BE2C (cell line): ENCODE measurements at places on chromosomes 13 and 19.

GRCh38 chr13:49858178-49858856 lies 65.8 kb upstream of the KPNA3 start:
- no peak for DNase-seq

- DNase-seq, result no peak
Measured at GRCh38 chr13:28137596-28137995, 749 bp upstream of the PAN3 start.

- DNase-seq, result no peak
Measured at GRCh38 chr13:112056284-112056727, 10.6 kb upstream of the SOX1 start.

- no peak for DNase-seq
Measured at GRCh38 chr13:93672996-93673395, 446.4 kb downstream of the GPC6 start.

DNA sequence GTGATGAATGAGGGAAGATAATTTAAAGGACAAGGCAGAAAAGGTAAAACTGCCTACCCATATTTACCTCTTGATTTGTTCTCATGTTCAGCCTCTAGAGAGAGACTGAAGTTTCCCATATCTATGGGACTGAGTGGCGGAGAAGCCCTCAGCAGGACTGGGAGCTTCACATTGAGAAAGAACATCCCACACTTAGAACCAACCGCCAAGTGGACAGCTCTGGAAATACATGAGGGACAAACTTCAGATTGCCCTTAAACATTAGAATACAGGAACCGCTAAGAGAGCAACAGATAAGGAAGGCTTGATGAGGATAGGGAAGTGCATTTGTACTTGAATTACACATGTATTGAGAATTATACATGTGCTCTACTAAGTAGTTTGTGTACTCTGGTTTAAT lies 316.0 kb upstream of the MIR17HG start:
- no peak for DNase-seq

GRCh38 chr13:42377640-42378382 lies 105.9 kb downstream of the AKAP11 start:
- DNase-seq, result no peak

GRCh38 chr13:41596190-41596589 lies 138.8 kb downstream of the RGCC start:
- no peak for DNase-seq

- no peak for DNase-seq
Measured at GRCh38 chr13:65623148-65623547, 1607.0 kb downstream of the PCDH9 start.

GRCh38 chr19:46447006-46447405 lies 18.3 kb upstream of the PNMA8C start:
- no peak for DNase-seq
